D341Med (cell line): ENCODE measurements at places on chromosomes 3 and 15.

GRCh38 chr3:130377960-130378676 is 32.6 kb downstream of the COL6A5 start:
- DNase-seq, result no peak

- no peak for DNase-seq
Measured at GRCh38 chr15:77454265-77454664, 33.6 kb downstream of the HMG20A start.

GRCh38 chr3:126085276-126085675 is 1.4 kb upstream of the SLC41A3 start:
- no peak for DNase-seq

GRCh38 chr3:1017870-1018269 is 75.0 kb upstream of the CNTN6 start:
- no peak for DNase-seq

DNA sequence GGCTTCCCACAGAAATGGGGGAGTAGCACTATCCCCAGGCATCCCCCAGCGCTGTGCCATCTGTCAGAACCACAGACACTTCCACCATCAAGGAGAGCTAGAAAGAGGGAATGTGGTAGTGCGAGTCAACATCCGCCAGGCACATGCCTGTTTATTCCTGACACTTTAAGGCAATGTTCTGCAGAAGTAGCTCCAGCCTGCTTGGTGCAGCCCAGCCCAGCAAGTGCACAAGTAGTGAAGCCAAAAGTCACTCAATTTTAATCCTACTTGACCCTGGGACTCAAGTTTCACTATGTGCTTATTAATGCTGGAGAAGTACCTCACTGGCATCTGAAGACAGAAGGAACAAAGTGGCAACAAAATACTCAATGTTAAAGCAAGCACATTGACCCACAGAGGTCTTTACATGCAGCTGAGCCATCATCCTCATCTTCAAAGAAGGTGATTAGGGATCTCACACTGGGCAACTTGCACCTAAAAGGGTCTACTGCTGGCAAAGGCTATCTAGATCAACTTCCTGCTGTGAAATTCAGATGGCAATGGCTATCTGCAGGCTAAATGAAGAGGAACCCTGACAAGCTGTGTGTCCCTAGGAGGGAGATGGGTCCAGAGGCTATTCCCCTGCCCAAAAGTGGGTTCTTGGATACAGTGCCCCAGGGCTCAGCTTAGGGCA is 61.4 kb upstream of the CLDN18 start:
- DNase-seq, result no peak
